ENCODE measurements at places on chromosomes 6 and 20. TPM values are rescaled to one million over a fixed set of nuclear protein-coding genes. Genes with fewer than 3 reads are reported as not detected.

The ID4 gene
- total RNA-seq: 1.4 TPM

The TRIM31 gene
- total RNA-seq: 1.2 TPM

The PDYN gene
- not detected for total RNA-seq

The ZNF334 gene
- not detected for total RNA-seq

The ZNF512B gene
- total RNA-seq: 13.9 TPM

The BTNL2 gene
- total RNA-seq: not detected

The OLIG3 gene
- total RNA-seq: not detected

The DYNLT2 gene
- 0.62 TPM for total RNA-seq

The HLA-DRB5 gene
- total RNA-seq: not detected

The TPD52L1 gene
- total RNA-seq: 50.6 TPM

The LZTS3 gene
- 3.2 TPM for total RNA-seq

The SLC17A2 gene
- total RNA-seq: not detected

The PBOV1 gene
- total RNA-seq: not detected

The BCAS1 gene
- total RNA-seq: 0.45 TPM

The BANF2 gene
- not detected for total RNA-seq
